ENCODE measurements at places on chromosomes 1 and 21.

DNA sequence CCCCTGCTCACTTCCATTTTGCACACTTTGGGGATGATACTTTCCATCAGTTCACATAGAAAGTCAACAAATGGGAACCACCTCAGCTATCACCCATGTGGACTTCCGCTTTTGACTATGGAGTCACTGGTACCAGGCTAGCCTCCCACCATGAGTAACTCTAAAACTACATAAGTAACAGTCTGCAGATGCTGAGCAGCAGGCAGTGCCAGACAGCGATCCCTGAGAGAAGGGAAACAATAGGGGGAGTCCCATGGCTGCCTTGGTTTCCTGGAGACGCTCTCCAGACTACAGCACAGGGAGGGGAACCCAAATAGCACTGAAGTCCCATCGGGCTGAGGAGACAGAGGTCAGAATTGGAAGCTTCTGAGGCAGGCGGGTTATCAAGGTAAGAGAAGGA is 2.8 kb upstream of the TFF2 start:
- no peak for DNase-seq

GRCh38 chr1:26829184-26829911 is 2.9 kb downstream of the ZDHHC18 start:
- no peak for DNase-seq

DNA sequence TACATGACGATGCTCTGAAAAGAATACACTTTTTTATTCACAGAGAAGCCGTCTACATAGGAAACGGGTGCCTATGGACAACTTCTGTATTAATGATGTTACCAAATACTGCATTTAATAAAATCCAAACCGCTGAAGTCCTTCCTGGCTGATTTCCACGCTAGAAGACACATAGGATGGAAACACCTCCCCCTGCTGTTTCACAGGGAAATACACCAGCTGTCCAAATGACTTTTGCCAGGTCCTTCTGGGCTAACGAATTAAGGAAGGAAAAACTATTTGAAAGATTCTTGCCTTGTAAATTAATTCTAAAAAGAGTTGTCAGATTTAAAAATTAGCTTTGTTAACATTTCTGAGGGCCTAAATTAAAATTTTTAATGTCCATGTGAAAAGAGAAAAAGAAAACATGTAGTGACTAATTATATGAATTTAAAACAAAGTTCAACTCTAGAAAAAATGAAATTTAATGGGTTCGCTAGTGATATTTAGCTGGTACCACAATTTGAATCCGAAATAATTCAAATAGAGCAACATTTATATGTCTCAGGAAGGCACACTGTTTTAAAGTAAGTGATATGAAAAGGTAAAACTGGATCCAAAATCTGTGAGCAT is 146.0 kb downstream of the RERE start:
- no peak for DNase-seq

GRCh38 chr1:106613068-106613467 is 443.4 kb upstream of the PRMT6 start:
- DNase-seq: no peak

DNA sequence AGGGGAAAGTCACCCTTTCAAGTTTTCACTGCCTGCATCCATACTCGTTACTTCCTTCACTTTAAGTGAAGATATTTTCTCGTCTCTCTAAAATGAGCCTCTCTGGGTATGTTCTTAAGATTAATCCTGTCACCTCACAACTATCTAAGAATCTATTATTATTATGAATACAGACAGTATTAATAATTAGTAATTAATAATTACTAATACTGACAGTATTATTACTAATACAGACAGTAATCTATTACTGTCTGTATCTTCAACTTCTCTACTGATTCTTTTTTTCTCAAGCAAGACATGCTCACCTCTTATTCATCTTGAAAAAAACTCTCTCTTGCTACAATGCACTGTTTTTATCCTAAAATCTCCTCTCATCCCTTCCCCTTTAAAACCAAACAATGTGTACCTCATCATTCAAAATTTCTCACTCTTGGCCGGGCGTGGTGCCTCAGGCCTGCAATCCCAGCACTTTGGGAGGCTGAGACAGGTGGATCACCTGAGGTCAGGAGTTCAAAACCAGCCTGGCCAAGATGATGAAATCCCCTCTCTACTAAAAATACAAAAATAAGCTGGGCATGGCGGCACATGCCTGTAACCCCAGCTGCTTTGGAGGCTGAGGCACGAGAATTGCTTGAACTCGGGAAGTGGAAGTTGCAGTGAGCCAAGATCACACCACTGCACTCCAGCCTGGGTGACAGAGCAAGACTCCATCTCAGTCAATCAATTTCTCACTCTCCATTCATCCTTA is 7.8 kb downstream of the NRDC start:
- DNase-seq: no peak

DNA sequence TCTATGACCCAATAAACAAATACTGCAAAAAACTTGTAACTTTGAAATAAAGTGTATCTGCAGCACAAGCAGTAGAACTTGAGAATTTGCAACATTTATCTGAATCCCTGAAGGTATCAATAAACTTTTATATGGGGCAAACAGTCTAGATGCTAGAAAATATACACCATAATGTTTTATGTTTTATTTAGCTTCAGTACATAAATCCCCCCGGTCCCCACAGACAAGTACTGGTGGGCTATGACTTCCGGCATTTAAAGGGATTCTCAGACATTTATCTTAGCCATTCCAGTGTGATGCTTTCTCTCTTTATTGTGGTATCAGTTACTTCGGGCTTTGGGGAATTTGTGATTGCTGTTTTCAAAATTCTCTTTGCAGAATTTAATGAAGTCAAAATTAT is 390.4 kb downstream of the SIPA1L2 start:
- no peak for DNase-seq

DNA sequence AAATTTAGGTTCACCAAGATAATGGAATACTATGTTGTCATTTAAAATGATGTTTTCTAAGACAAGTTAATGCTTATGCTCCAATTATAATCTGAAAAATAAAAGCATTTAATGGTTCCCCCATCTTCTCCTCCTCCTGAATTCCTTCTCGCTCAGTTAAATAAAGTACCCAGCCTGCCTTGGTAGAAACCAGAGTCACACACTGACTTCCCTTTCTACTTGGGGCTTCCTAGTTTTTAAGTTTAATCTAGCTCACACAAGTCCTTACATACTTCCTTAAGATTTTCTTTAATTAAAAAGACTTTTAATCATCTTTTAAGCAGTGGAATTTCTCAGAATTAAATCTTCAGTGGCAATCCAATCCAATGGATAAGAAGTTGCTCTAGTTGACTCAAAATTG is 32.9 kb downstream of the CD58 start:
- DNase-seq: no peak

DNA sequence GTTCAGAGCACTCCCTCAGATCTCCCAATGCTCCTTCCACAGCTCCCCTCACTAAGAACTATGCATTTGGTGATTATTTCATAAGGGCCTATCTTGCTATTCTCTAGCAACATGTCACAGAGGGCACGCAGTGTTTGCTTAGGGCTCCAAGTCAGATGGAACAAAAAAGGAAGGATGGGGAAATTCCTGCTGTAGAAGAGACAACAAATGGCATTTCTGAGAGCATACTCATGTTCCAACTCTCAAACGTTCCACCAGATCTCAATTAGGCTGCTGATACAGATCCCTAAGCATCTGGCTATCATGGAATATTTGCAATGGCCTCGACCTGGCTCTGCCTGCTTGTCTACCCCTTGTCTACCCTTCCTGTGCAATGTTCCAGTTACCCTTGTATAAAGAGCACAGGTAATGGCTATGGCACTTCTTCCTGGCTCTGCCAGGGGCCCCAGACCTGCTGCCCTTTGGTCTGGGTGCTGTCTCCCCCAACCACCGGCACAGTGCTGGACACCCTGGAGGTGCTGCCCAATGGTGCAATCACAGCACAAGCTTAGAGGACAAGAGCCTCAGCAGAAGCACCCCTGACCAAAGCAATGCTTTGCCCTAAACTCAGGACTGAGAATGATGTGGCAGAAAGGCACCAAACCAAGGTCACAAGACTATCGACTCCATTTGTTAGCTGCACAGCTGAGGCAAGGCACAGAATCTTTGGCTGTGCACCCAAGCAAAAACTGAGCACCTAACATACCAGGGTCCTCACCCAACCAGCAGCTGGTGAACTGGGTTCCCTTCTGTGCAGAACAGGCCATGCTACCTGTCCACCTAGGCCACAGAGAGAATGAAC is 3.6 kb downstream of the PARP1 start:
- no peak for DNase-seq

GRCh38 chr1:7435276-7436055 is 335.6 kb upstream of the VAMP3 start:
- DNase-seq: no peak

DNA sequence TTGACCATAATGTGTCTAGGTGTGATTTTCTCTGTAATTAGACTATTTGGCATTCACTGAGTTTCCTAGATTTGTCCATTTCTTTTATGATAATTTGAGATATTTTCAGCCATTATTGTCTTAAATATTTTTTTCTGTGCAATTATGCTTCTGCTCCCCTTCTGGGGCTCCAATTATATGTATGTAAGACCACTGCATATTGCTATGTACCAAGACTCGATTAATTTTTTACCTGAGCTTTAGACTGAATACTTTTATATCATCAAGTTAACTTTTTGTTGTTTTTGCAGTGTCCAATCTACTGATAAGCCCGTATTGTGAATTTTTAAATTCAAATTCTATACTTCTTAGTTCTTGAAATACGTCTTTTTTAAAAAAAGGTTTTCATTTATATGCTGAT is 5.1 kb upstream of the TAF1A start:
- no peak for DNase-seq

- DNase-seq: no peak
These were observed 73.1 kb downstream of the MATN1 start for GRCh38 chr1:30650038-30650967.

DNA sequence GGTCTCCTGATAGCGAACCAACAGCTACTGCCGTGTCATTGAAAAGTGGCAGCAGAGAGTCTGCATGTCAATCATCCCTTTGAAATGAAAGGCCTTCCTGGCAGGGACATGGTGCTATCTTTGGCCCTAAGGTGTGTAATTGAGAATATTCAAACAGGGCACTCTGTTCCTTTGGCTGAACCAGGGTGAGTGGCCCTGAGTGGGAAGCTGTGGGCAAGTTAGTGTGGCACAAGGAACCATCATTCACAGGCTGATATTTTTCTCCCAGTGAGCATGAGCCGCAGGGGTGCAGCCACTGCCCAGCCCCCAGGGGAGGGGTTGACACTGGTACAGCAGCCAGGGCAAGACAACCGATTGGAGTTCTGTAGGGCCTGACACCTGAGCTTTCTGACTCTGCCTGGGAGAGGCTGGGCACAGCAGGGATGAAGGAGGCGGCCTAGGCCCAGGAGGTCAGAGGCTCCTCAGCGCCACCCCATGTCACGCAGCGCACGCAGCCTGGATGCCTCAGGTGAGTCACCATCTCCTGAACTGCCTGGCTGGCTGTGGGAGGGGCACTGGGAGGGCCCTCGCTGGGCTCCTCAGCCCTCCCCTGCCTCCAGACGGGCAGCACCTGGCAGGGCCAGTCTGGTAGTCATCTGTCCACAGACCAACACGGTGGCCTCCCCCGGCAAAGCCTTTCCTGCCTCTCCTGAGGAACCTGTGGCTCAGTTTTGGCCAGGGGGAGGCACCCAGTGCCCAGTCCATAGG is 13.2 kb downstream of the QSOX1 start:
- no peak for DNase-seq

GRCh38 chr1:100075773-100076172 is 57.0 kb downstream of the SASS6 start:
- DNase-seq: no peak

DNA sequence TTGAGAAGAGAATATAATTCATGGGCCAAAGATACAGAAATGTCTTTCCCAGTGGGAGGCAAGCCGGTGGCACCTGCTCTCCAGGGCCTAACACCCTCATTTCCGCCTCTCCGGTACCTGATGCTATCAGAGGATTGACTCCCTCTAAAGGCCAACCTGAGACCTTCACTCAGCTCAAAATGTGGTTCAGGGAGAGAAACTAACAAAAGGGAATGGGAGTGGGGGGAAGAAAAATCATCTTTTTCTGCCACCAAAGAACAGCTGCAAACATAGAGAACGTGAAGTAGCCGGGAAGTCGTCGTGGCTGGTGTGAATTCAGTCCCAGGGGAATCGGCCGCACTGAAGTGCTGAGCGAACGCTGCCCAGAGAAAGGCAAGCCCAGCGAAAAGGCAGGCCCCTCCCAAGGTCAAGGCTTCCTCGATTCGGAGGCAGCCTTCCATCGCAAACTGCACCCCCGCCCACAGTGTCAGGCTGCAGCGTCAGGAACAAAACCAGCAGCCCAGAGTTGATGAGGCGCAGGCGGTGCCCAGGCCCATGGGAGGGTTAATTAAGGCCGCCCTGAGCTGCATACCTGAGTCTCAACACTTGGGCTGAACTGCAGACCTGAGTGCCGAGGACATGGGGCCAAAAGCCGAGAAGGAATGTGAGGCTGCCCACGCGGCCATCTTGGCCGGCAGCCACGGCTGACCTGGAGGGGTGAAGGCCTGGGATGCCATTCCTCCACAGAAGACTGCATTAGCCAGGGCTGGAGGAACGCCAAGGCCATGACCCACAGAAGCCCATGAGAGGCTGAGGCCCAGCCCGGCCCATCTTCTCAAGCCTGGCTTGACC is 160.2 kb downstream of the PSMG1 start:
- DNase-seq: no peak

DNA sequence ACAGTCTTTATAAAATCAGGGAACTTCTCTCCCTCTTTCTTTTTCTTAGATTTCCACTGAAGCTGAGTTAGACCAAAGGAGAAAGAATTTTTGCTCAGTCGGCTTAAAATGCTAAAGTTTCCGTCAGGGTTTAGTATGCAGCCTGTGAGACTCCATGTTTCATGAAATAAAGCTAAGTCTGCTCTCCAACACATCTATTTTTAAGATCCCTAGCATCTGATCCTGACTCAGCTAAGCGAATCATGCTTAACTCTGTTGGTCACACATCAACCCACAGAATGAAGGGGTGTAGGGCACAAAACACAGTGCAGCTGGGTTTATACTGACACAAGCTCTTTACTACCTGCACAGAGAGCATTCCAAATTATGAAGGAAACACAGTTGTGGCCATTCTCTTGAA is 102.4 kb upstream of the ZNF281 start:
- DNase-seq: no peak

- DNase-seq: no peak
These were observed 2.8 kb upstream of the NUP210L start for GRCh38 chr1:154157520-154158306.

- DNase-seq: no peak
These were observed 251.3 kb upstream of the FGGY start for GRCh38 chr1:59045636-59046035.

GRCh38 chr1:62335656-62336055 is 16.4 kb upstream of the KANK4 start:
- no peak for DNase-seq

GRCh38 chr1:228839656-228840055 is 104.4 kb downstream of the RHOU start:
- no peak for DNase-seq
